ENCODE measurements at places on chromosomes 5 and 9. TPM values are rescaled to one million over a fixed set of nuclear protein-coding genes. Genes with fewer than 3 reads are reported as not detected.

- no peak for DNase-seq
These were observed 55.3 kb downstream of the BARX1 start for GRCh38 chr9:93899609-93900435.

Gene SLC25A25
- 30.5 TPM for total RNA-seq

DNA sequence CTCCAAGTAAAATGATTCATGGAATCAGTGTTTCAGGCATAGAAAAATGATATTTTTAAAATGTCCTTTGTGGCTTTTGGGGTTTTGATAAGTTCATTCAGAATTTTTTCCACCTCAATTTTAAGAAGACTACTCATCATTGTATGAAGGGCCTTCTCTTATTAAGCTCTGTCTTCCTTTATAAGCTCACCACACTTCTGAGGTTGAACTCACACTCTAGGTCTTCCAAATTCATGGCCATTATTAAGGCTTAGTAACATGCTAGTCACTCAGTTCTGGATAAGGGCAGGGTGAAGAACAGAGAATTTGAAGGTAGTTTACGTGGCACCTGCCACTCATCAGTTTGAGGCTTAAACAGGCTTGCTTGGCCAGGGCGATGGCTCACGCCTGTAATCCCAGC, 4.2 kb downstream of the MELK start:
- DNase-seq, result no peak

GRCh38 chr9:33446240-33446945, 1.0 kb downstream of the AQP3 start:
- DNase-seq, result no peak

GRCh38 chr5:59088546-59088945, 505.7 kb downstream of the RAB3C start:
- DNase-seq, result no peak

- no peak for DNase-seq
These were observed 705.6 kb downstream of the SEMA5A start for GRCh38 chr5:8840237-8840636.

DNA sequence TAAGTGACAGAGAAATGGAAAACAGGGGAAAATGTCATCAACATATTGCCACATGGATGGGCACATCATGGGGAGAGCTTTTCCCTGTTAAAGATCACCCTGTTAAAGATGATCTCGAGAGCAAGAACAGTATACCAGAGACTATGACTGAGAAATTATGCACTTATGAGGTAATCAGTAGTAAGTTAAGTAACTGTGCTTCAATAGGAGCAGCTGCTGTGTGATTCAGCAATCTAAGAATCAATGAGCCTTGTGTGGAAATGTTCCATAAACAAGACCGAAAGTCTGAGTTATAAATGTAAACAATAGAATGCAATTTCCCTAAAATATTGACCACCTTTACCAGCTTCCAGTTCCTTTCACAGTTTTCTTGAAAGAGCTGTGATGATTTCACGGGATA, 582.3 kb downstream of the CAAP1 start:
- DNase-seq, result no peak

DNA sequence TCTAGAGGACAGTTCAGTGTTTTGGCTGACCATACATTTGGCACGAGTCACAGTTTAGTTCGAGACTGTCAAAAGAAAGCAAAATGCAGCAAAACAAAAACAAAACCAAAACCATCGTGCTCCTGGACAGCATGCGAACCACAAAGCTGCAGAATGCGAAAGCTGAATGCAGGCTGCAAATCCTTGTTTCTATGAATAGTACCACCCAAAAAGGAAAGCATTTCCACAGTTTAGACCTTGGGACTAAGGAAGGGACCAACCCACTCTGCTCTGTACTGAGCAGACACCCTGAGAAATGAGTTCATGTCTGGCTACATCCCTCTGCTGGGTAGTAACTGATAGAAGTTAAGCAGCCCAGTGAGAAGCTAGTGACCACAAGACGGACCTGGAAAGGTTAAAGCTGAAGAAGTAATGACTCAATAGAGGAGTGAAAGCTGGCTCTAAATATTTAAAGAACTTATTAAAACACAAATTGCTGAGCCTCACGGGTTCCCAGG, 3.9 kb downstream of the GCNT4 start:
- no peak for DNase-seq

All from adrenal gland (tissue), 19 donors.